ENCODE measurements at places on chromosomes 1 and 21.

DNA sequence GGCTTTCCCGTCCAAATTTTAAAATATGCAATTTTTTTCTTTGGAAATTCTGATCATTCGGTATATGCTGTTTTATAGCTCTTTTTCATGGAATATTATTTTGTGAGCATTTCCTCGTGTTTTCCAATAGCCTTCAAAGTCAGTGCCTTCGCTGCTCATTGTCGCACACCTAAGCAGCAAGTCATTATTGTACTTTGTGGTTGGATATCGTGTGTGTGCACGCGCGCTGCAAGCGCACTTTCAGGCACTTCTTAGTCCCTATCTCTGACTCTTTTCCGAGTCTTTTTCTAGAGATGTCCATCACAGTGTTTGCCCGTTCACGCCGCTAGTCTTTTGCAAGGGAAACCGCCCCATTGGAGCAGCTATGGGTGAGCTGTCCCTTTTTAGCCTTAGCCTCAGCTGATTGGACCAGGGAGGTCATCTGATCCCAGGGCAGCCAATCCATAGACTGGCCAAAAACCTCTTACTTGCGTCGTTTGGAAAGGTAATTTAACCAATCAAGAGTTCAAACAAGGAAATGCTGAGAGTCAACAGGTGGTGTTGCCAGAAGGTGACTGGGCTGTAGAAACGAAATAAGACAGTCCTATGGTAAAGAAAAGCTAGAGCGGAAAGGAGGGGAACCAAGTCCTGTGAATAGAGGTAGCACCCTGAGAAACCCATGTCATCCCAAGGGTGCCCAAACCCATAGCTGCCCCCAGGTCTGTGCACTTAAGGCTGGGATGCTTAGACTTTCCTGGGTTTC lies 710 bp upstream of the HYI start:
- peak; percentile 20 for DNase-seq

- peak; percentile 24 for DNase-seq
These were observed 14.3 kb downstream of the G0S2 start for GRCh38 chr1:209689477-209689876.

DNA sequence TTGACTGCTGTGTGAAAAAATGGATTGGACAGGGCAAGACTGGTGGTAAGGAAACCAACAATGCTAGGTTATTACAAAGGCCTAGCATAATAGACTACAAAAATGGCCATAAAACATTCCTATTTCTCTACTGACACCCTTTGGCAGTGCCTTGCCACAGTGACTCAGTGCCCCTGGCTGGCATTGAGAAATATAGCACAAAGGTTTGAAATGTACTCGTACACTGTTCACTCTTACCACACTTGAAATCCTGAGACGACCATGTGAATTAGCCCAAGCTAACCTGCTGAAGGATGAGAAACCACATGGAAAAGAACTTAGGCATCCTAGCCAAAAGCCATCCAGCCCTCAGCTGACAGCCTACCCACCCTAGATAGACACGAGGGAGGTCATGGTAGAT lies 149.8 kb upstream of the PALMD start:
- DNase-seq = no peak

- DNase-seq = peak; percentile 31
These were observed 137.5 kb downstream of the GABPA start for GRCh38 chr21:25872271-25872670.

- DNase-seq = no peak
These were observed 172.6 kb downstream of the PLA2G4A start for GRCh38 chr1:187001198-187001889.

DNA sequence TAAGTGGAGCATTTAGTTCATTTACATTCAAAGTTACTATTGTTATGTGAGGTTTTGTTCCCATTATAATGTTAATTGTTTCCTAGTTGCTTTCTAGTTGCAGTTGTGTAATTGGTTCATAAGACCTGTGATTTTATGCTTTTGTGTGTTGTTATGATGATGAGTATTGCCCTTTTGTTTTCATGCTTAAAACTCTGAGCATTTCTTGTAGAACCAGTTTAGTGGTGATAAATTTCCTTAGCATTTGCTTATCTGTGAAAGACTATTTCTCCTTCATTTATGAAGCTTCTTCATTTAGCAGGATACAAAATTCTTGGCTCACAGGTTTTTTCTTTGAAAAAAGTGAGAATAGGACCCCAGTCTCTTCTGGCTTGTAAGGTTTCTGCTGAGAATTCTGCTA lies 274.8 kb upstream of the SPAG17 start:
- no peak for DNase-seq

- DNase-seq = no peak
These were observed 1058.0 kb upstream of the ADGRL4 start for GRCh38 chr1:80064524-80064923.

DNA sequence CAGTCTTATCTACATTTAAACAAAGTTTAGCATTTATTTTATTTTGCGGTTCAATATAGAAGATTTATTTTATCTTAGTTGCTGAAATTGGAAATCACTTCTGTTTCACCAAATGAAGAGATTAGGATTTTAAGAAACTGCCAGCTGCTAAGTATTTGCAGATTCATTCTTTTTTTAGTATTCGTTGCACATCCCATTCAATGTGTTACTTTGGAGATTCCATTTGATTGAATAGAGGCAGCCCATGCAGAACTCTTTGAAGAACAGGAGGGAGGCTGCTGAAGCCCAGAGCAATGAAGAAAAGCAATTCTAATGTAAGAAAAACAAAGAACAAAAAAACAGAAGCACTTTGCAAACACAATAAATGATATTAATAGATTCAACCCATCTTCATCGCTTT lies 38.6 kb upstream of the IL12RB2 start:
- no peak for DNase-seq

DNA sequence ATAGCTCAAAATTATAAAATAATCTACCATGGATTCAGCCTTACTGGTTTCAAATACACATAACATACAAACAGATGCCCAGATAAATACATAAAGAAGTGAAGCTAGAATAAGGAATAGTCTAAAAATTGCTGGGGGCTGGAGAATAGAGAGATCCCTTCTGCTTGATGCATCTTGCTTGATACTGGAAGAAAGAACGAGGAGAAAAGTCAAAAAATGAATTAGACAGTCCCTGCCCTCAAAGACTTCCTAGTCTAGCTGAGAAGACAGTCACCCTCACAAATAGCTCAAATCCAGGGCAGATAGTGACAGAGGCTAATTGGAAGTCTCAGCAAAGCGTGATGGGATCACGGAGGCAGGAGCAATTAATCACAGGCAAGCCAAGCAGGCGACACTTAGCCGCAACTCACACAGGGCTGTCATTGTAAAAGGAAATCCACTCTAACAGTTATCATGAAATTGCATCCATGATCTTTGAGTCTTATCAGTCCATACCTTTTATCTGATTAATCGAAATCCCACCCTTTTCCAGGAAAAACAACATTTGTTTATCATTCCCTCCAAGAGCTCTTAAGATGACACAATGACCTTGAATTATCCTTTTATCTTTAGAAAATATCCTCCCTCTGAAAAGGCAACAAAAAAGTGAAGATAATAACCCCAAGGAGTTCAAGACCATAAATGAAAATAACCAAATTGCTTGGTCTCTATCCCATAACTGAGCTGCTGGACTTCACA lies 59.7 kb upstream of the TIAM1 start:
- no peak for DNase-seq

DNA sequence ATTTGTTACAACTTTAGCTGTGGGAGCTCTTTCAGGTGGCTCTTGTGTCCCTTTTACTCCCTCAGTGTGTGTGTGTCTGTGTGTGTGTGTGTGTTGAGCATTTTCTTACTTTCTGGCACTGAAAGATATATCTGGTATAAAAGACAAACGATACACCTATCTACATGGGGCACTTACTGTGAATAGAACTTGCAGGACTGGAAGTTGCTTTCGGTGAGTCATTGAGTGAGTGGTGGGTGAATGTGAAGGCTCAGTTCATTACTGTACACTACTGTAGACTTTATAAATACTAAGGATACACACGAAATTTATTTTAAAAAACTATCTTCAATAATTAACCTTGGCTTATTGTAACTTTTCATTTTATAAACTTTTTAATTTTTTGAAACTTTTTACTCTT lies 38.7 kb downstream of the BTBD8 start:
- DNase-seq = no peak

DNA sequence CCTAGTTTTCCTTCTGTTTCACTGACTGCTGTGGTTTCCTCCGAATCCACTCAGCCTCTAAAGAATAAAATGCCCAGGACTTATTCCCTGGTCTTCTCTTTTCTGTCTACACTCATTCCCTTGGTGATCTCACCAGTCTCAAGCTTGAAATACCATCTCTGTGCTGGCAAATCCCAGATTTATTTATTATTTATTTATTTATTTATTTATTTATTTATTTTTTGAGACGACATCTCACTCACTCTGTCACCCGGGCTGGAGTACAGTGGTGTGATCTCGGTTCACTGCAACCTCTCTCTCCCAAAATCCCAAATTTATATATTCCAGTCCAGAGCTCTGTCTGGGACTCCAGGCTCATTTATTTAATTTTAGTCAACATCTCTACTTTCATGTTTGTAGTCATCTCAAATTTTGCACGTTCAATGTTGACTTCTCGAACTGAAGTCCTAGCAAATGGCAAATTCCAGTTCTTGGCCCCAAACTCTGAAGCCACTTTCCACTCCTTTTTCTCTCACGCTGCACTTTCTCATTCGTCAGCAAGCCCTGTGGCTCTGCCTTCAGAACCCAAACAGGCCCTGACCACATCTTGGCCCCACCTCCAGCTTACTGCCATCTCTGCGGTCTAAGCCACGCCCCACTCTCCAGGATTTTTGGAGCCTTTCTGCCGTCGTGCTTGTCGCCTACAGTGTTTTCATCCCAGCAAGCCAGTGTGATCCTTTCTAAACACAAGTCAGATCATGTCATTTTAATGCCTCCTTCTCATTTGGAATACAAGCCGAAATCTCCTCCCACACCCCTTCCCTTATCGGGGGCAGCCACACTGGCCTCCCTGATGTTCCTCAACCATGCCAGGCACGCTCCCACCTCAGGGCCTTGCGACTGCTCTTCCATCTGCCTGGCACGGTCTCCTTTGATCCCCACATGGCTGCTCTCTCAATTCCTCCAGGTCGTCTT lies 14.2 kb upstream of the TENT5B start:
- DNase-seq = peak; percentile 80

GRCh38 chr1:13540866-13541265 lies 27.1 kb upstream of the LRRC38 start:
- peak; percentile 10 for DNase-seq

DNA sequence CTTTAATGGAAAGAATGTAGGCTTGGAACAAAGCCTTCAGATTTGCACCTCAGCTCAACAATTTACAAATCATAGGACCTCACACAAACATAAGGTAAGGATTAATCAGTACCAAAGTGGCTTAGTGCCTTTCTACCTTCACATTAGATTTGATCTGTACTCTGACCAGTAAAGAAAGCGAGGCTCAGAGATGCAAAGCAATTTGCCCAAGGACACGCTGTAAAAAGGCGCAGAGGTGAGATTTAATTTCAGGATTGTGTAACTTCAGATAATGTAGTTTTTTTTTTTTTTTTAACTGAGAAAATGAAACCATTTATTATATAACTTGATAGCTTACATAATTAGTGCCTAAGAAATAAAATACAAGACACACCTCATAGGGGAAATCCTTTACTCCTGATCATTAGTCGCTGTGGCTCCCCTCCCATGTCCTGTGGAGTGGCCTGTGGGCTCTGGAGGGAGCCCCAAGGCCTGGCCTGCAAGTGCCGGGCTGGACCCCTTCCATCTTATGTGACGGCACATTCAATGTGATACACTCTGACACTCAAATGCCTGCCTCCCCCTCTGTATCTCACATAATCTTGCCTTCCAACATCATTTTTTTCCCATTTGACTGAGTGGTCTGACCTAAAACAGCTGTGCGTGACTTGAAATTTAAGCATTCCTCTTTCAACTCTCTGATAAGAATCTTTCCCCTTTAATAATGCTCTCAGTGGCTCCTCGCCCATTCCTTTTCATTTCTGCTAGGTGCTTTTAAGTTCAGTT lies 426.5 kb upstream of the DAB1 start:
- DNase-seq = no peak

All from SK-MEL-5 (cell line).